ENCODE measurements at places on chromosomes 2 and 18.

- no peak for DNase-seq
These were observed 112.6 kb upstream of the PXDN start for GRCh38 chr2:1856922-1857321.

DNA sequence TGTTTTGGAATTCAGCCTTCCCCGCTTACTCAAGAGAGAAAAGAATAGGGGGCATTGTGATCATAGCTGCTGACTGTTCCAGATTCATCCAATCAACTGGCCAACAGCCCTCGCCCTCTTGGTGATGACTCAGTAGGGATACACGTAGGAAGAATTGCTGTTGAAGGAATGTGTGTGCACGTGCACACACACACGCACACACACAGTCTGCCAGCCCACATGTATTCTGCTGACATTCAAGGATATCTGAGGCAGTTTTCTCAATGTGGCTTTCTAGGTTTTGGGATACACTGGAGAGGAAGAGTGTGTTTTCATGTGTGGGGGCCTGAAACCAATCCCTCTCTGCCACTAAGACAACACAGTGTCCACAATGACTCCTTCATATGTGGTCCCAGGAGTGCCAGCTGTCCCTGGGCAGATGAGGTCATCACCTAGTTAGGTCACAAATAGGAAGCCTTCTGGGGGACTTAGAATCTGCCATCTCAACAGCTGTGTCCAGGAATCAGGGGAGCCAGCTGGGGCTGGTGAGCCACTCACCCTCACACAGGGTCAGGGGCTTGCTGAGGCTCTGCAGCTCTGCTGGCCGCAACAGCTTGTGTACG is 352.6 kb downstream of the SS18 start:
- DNase-seq, result no peak

GRCh38 chr2:108169982-108170625 is 69.7 kb upstream of the SULT1C3 start:
- peak; percentile 18 for DNase-seq

DNA sequence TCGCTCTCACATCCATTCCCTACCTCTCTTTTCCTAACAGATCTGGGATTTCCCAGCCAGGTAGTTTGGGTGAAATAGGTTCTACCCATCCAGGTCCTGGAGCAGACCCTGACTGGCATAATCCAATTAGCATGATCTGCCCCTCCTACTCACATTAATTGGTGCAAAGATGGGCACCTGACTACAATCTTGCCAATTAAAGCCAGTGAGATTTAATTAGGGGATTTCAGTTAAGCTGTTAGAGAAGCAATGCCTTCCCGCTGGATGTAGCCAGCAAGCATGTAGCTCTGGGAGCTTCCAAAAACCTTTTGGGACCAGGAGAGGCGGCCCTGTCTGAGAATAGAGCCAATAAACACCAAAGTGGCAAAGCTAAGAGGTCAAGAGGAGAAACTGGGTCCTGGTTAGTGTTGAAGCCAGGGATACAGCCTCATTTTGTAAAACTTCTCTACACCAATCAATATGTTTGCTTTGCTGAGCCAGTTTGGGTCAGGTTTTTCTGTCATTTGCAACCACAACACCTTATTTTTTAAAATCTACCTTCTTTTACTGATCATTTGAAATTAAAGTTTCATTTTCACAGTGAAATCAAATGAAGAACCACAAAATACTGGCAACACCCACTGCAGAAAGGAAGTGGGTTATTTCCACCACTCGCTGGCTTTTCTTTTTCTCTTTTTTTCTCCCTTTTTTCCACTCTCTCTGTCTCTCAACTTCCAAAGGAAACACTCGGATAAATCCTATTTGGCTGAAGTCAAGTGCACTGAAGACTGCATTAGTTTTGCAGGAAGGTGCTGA is 3.2 kb upstream of the TTC39C start:
- peak; percentile 70 for DNase-seq

DNA sequence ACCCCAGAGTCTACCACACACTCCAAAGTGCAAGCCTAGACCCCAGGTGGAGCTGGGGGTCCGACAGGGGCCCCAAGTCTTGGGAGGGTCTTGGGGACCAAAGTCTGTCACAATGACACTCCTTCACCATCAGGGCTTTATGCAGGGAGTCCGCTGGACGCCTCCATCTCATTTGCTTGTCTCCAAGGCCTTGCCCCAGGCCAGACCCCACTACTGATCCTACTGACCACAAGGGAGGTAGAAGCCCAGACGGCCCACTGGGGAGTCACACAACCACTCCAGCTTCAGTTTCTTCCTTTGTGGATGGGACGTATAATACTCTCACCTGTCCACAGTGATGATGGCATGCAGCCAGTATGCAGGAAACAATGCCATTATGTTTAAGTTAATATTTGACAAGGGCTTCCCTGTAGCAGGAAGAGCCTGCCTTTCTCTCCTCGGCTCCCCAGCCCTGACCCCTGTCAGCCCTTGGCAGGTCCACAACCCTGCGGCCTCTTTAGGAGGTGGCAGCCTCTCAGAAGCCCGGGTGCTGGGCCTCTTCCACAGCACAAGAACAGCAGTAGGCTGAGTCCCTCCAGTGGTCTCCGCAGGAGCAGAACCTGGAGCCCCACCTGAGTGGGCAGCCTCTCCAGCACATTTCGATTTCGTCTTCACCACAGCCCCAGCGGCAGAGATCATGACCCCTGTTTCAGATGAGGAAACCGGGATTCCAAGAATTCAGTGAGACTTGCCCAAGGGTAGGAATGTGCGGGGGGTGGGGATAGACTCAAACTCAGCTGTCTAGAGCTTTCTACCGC is 6.5 kb downstream of the BIN1 start:
- peak; percentile 10 for DNase-seq

DNA sequence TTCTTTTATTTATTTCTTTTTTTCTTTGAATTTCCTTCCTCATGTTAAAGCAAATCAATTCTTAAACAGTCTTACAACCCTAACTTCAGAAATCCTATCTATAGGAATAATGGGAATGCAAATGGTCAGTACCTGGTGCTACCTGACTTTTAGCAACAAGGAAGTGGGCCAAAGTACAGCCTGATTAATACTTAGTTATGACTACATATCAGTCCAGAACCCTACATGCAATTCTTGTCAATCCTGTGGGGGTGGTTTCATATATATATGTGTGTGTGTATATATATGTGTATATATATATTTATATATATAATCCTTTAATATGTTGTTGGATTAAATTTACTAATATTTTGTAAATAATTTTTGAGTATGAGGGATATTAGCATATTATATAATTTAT is 14.8 kb upstream of the TRAPPC8 start:
- DNase-seq, result no peak

- DNase-seq, result no peak
These were observed 544.4 kb upstream of the DSEL start for GRCh38 chr18:68060871-68061270.

- DNase-seq, result peak; percentile 61
These were observed 9.4 kb downstream of the KHK start for GRCh38 chr2:27095745-27096651.

DNA sequence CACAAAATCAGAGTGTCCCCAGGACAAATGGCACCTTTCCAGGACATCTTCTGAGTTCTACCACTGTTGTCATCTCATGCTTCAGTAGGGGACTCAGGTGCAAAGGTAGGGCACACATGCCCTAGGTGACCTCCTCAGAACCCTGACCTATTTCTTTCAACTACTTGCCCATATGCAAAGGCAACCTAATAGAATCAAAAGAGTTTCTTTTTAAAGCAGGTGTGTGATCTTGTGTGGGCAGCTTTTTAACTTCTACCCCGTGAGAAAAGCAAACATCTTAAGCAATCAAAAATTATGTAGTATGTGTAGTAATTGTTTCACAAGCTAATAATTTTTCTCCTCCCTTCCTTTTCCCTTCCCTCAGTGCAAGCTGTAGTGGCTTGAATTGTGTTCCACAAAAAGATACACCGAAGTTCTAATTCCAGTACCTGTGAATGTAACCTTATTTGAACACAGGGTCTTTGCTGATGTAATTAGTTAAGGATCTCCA is 333.1 kb downstream of the RND3 start:
- DNase-seq, result no peak

GRCh38 chr18:76801567-76802505 is 20.5 kb upstream of the ZNF236 start:
- DNase-seq, result peak; percentile 83

DNA sequence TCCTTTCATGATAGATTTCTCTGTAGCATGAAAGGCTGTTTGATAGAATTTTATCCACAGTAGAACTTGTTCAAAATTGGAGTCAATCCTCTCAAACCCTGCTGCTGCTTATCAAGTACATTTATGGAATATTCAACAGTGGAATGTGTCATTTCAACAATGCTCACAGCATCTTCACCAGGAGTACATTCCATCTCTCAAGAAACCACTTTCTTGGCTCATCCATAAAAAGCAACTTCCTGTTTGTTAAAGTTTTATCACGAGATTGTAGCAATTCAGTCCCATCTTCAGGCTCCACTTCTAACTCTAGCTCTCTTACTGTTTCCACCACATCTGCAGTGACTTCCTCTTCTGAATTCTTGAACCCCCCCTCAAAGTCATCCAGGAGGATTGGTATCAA is 29.4 kb downstream of the PDCL3 start:
- DNase-seq, result no peak
